ENCODE measurements at places on chromosomes 2 and 18.

GRCh38 chr2:236343400-236344161, 79.4 kb upstream of the ASB18 start:
- DNase-seq, result peak; percentile 55

DNA sequence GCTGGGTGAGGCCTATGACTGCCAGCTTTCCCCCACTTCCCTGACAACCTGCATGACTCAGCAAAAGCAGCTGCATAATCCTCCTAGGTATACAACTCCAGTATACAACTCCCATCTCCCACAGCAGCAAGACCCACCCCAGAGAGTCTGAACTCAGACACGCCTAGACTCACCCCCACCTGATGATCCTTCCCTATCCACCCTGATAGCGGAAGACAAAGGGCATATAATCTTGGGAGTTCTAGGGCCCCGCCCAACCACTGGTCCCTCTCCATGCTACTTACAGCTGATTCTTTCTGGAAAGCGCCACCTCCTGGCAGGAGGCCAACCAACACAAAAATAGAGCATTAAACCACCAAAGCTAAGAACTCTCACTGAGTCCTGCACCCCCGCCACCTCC, 296.5 kb downstream of the DCC start:
- DNase-seq, result no peak

GRCh38 chr2:26606847-26607190, 34.3 kb downstream of the CIB4 start:
- DNase-seq, result no peak

DNA sequence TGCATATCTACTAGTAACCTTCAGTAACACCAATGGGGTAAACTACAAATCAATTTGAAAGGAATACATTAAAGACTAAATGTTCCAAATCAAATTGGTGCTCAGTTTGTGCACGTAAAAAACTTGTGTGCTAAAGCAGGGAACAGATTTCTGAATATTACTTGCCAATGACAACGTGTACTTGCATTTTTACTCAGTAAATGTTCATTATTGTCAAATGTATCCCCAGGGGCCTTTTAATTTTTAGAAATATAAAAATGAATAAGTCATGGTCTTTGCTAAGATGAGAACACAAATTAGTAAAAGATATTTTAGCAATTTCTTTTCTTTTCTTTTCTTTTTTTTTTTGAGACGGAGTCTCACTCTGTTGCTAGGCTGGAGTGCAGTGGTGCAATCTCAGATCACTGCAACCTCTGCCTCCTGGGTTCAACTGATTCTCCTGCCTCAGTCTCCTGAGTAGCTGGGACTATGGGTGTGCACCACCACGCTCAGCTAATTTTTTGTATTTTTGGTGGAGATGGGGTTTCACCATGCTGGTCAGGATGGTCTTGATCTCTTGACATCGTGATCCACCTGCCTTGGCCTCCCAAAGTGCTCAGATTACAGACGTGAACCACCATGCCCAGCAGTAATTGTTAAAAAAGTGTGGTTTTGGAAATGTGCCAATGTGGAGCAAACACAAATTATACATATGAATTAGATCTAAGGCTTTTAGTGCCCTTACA, 52.6 kb downstream of the PMAIP1 start:
- no peak for DNase-seq

DNA sequence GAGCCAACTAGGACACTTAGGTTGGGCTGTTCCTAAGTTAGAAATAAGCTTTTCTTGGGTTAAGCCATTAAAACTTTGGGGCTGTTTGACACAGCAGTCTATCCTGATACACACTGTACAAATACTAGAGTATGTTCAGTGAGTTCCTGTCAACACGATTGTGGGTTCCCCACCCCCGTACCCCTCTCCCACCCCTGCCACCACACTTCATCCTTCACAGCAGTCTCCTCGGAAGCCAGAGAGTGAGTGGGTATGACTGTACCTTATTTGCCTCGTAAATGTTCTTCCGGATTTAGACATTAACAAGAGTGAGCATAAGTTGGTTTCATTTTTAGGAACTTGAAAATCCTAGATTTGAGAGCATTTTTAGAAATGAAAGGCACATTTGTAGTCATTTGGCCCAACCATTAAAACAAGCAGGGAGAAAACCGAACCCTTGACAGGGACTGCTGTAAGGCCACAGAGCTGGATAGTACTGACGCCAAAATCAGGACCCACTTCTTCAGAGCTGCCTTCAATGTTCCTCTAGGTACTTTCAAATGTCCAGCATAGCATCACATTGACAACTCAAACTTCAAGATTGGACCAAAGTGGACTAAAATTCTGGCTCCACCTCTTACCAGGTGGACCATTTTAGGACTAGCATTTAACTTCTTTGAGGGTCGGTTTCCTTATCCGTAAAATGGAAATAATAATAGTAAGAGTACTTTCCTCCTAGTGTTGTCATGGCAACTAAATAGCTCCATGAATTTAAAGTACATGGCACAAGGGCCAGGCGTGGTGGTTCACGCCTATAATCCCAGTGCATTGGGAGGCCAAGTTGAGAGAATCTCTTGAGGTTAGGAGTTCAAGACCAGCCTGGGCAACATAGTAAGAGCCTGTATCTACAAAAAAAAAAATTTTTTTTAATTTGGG, 166.3 kb upstream of the SERTAD2 start:
- peak; percentile 65 for DNase-seq

DNA sequence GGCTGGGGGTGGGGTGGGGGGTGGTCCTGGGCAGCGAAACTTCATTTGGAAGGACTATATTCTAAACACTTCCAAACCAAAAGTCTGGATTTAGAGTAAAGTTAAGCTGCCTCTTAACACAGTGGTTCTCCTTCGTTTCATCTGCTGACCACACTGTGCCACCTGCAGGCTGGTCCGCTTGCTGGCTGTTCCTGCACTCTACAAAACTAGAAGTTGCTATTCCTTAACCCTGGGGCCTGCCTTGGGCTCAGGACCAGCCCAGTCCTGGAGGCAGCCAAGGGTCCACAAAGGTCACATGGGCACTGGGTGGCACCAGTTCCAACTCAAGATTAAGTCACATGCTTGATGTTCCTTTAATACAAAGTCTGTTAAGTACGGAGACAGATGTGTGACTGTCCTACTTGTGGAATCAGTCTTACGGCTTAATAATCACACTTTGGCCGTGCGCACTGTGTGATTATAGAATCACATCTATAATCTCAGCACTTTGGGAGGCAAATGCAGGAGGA, 195.4 kb downstream of the FAM210A start:
- no peak for DNase-seq

GRCh38 chr2:46814160-46814961, 101.2 kb downstream of the MCFD2 start:
- no peak for DNase-seq

DNA sequence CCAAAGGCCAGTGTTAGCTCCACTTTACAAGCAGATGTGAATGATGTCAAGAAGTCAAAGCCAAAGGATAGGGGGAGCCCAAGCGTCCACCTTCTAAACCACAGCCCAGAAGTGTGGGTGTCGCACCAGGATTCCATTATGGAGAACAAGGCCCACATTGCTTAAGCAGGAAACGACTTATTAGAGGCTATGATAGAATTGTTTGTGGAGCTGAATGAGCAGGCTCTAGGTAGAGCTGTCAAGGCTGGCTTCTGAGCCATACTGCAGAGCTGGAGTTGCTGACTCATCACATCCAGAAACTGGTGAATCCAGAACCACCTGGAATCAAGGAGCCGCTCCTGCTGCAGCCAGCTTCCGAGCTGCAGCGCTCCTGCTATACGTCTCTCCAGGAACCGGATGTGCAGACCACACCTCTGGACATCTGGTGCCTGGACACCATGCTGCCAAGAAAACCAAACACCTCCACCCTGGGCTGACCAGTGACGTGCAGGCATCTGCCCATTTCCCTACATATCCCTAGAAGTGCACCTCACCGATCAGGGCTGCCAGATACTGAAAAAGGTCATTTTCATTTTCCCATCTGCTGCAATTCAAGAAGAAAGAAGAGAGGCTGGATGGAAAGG, 6.2 kb upstream of the TWIST2 start:
- DNase-seq, result no peak

- no peak for DNase-seq
These were observed 65.3 kb downstream of the TWIST2 start for GRCh38 chr2:238912916-238913875.

- no peak for DNase-seq
These were observed 215.2 kb upstream of the LRRTM1 start for GRCh38 chr2:80519699-80520291.

DNA sequence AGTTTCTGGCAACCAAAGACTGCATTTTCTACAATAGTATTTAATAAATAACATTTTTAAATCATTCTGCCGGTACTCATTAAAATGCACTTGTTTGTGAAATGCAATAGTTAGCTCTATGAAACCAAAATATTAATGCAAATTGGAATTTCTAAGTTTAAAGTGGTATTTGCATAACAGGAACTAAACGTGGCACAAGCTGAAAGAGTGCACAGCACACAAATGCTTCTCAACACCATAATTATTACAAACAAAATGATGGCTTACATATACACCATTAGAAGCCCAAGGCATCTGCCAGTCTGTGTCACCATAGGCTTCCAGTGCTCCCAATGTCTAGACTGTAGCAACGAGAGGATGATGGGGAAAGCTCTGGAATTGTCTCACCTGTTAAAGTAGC, 280.5 kb downstream of the TCF4 start:
- no peak for DNase-seq

- peak; percentile 77 for DNase-seq
These were observed 115.7 kb upstream of the OSR1 start for GRCh38 chr2:19474128-19474527.

GRCh38 chr2:206040525-206040924, 45.4 kb downstream of the INO80D start:
- no peak for DNase-seq

GRCh38 chr2:147363181-147363580, 481.6 kb upstream of the ACVR2A start:
- DNase-seq, result no peak

- no peak for DNase-seq
These were observed 217.6 kb upstream of the SPRED2 start for GRCh38 chr2:65649811-65650589.

GRCh38 chr18:45839414-45840395, 14.2 kb downstream of the SIGLEC15 start:
- peak; percentile 26 for DNase-seq

GRCh38 chr2:45616658-45617411, 5.8 kb upstream of the SRBD1 start:
- DNase-seq, result no peak

Measured in CD4-positive, alpha-beta memory T cell (primary cell).